ENCODE measurements at places on chromosomes 1 and 21.

DNA sequence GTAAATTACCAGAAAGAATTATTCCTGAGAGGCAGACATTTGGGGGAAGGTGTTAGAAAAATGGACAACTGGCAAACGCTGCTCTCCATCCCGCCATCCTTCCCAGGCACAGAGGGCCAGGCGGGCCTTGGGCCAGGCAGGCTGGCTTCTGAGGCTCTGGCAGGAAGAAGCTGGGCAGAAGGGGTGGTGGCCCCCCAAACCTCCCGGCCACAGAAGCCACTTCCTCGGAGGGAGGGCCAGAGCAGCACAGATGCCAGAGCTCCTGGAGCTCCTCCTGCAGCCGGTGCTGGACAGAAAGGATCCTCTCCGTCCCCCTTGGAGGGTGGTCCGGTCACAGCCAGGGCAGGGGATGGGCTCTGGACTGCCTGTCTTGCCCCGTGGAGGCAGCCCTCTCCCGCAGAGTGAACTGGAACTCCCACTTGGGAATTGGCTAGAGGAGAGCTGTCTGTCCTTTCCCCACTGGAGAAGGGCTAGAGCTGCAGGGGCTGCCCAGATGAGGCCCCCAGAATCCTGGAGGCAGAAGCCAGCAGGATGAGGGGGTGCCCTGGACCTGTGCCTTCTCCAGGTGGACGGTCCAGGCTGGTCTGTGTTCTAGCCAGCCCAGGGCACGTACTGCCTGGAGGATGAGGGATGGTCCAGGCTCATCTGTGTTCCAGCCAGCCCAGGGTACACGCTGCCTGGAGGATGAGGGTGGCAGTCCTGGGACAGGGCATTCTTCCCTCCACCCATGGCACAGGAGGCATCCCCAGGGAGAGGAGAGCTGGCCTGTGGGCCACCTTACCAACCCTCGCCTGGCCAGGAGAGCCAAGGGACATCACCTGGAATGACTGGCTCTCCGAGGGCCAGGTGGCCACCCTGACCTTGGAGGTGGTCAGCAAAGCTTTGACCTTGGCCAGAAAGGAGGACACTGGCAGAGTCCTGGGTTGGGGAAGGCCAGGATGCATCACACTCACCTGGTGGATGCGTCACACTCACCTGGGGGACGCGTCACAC lies 47.4 kb upstream of the ACTRT2 start:
- no peak for DNase-seq

DNA sequence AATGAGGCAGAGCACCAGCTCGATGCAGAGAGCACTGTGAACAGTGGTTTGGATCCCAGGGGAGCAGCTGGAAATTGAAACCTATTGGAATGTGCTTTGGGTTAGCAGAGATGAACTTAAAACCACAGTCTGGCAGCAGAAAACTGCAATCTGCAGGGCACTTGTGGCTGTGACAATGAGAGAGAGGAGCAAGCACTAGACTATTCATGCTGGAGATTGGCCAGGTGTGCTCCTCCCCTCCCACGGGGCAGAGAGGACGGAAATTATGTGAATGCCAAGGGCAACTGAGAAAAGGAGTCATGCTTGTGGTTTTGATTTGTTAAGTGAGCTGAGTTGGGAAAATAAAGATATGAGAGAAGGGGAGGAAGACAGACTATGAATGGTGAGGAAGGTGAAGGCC lies 38.1 kb downstream of the HSD3B2 start:
- DNase-seq = no peak

GRCh38 chr21:32136546-32136945 lies 142.3 kb downstream of the MIS18A start:
- DNase-seq = no peak

DNA sequence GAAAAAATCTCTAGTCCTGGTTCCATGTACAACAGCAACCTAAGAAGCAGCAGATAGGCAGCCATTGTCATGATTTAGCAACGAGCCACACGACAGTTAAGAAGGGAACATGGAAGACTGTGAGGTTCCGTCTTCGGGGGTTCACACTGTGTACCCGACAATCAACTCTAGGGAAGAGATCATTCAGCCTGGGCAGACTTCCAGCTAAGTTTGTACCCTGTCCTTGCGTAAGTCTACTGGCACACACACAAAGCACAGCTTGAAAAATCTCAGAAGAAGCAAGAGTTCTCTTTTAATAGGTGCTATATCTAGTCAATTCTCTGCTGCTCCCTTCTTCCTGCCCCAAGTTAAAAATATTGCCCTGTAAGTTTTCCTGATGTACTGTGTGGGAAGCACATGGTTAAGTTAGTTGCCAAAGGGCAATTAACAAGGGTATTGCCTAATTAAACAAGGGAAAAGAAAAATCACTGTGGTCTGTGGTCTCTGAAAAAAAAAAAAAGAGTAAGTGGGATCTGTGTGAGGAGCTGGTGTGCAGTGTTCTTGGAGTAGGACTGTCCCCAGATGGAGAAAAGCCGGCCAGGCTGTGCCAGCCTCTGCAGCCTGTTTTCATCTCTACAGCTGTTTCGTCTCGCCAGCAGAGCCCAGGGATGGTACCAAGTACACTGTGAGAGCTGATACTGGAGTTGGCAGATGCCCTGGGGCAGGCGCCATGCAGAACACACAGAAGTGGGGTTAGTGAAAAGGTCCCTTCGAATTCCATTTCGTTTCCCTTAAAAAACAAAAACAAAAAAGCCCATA lies 6.4 kb upstream of the MYBPHL start:
- no peak for DNase-seq

GRCh38 chr1:67952071-67952470 lies 98.4 kb downstream of the DIRAS3 start:
- no peak for DNase-seq

GRCh38 chr1:81559662-81560350 lies 240.9 kb upstream of the ADGRL2 start:
- no peak for DNase-seq

GRCh38 chr1:109589177-109589576 lies 30.2 kb downstream of the GNAT2 start:
- DNase-seq = no peak

GRCh38 chr1:17188217-17188616 lies 16.7 kb upstream of the PADI1 start:
- DNase-seq = no peak

DNA sequence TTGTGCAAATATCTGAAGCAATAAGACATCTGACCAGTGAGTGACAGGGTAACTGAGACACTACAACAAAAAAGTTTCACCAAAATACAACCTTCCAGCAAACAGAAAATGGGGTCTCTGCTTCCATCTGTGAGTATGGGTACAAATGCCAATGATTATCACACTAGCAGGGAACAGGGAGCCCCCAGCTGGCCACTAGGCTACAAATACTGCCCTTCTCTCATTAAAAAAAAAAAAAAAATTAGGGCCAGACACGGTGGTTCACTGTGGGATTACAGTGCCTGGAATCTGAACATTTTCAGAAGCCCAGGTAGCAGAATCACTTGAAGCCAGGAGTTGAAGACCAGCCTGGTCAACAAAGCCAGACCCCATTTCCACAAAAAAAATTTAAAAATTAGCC lies 48.4 kb upstream of the EDARADD start:
- DNase-seq = no peak

- no peak for DNase-seq
Measured at GRCh38 chr1:84116558-84116957, 27.5 kb upstream of the PRKACB start.

DNA sequence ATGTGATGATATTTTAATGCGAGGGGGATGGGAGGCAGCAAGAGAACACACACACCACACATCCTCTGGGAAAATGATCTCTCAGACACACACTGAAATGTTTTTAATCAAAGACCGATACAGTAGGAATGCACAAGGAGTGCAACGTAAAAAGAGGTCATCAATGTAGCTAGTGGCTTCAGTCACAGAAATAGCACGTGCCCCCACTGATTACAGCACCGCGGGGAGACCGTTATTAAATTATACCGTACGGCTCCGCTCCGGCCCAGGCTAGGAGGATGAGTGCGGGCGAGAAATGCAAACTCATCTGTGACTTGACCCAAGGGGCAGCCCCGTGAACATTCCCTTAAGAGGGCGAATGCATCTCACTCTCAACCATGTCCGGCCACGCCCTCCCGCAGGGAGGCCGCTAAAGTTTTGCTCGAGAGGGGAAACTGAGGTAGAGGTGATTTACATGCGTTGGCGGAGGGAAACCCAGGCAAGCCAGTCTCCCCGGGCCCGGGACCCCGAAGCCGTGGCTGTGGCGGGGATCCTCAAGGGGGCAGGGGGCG lies 552 bp downstream of the UBR4 start:
- no peak for DNase-seq

DNA sequence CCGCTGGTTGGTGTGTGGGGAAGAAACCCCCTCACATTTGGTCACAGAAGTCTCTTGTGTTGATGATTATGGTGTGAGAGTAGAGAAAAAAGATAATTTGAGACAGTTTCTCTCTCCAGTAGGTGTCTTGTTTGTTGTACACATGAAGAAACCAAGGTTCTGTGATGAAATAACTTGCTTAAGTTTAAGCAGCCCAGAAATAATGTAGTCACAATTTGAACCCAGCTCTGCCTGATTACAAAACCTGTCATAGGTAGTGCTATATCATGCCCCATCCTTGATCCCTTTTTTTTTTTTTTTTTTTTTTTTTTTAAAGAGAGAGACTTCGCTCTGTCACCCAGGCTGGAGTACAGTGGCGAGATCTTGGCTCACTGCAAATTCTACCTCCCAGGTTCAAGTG lies 4.9 kb downstream of the MFN2 start:
- no peak for DNase-seq

All from SIG-M5 (cell line).